ENCODE measurements at places on chromosomes 2 and 18.

- DNase-seq = no peak
Measured at GRCh38 chr2:149068996-149069888, 30.7 kb downstream of the LYPD6B start.

GRCh38 chr18:6878556-6879297, 149.2 kb downstream of the ARHGAP28 start:
- no peak for DNase-seq

DNA sequence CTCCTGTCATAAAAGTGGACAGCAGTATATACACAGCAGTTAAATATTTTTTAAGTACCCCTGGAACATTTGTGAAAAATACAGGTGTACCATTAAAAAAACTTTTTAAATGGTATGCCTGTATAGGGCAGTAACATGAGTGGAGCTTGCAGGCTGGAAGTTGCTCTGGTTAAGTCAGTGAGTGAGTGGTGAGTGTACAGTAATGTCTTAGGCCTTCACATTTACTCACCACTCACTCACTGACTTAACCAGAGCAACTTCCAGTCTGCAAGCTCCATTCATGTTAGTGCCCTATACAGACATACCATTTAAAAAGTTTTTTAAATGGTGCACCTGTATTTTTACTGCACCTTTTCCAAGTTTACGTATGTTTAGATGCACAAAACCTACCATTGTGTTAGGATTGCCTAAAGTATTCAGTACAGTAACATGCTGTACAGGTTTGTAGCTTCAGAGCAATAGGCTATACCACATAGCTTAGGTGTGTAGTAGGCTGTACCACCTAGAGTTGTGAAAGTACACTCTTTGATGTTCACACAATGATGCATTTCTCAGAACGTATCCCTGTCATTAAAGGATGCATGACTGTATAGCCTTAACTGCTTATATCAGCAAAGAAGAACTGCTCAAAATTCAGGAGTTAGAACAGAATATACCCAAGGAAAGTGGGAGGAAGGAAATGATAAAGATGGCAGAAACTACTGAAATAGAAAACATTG, 112.6 kb downstream of the EHBP1 start:
- DNase-seq = no peak

GRCh38 chr2:38466409-38466808, 89.3 kb upstream of the ATL2 start:
- DNase-seq = no peak

- no peak for DNase-seq
Measured at GRCh38 chr2:68045342-68045741, 17.5 kb downstream of the C1D start.
